ENCODE measurements at places on chromosomes 3 and 15.

DNA sequence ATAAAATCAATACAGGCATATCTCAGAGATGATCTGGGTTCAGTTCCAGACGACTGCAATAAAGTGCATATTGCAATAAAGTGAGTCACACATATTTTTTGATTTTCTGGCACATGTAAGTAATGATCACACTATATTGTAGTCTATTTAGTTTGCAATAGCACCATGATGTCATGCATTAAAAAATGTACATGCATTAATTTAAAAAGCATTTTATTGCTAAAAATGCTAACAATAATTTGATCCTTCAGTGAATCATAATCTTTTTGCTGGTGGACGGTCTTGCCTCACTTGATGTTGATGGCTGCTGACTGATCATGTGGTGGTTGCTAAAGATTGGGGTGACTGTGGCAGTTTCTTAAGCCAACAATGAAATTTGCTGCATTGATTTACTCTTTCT, 511.1 kb downstream of the OTOL1 start:
- DNase-seq = no peak

GRCh38 chr15:99326235-99326634, 75.0 kb downstream of the LRRC28 start:
- no peak for DNase-seq

- no peak for DNase-seq
Measured at GRCh38 chr3:32956750-32957570, 5.5 kb downstream of the CCR4 start.

GRCh38 chr3:83934192-83935021, 1024.4 kb upstream of the CADM2 start:
- no peak for DNase-seq

DNA sequence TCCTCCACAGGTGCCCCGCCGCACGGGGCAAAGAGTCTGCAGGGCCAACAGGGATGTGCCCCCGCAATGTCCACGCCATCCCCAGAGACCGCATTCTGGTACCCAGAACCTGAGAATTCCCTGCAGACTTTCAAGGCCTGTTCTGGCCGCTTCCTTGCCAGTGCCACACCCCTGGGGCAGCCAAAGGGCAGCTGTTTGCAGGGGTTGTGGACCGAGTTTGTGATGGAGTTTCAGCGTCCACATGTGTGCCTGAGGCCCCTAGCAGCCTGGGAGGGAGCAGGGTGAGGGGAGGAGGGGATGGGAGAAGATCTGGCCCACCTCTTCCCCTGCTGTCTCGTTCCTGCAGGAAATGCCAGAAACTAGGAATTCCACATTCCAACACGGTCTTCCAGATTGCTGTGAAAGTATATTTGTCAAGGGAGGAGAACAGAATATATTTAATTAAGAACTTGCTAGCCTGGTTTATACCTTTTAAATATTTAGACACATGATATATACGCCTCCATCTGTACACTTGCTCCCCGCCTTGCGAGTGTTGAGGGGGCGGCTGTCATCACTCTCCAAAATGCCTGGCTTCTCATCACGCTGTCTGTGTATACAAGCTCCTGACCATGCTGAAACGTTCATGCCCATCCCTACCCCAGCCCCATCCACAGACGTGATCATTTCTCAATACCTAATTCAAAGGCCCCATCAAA, 31.1 kb upstream of the RASA2 start:
- no peak for DNase-seq
